ENCODE measurements at places on chromosomes 2 and 18.

GRCh38 chr2:138919120-138919747 is 139.0 kb upstream of the NXPH2 start:
- peak; percentile 25 for DNase-seq

- no peak for DNase-seq
These were observed 468.0 kb upstream of the PKDCC start for GRCh38 chr2:41579806-41580205.

DNA sequence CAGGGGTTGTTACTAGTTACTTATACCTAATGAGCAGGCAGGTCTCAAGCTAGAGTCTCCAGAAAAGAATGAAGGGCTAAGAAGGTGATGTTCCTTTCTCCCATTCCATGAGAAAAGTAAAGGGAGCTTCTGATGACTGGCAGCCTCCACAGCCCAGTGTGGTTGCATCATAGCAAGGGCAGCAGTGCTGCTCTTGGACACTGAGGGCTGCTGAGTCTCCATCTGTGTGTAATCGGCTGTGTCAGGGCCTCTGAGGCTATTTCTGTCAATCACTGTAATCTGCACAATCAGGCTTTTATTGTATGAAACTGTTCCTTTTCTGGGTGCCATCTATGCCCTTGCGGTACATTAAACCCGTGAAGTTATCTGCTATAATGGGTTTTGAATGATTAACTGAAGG is 164.1 kb upstream of the FBXO11 start:
- no peak for DNase-seq

DNA sequence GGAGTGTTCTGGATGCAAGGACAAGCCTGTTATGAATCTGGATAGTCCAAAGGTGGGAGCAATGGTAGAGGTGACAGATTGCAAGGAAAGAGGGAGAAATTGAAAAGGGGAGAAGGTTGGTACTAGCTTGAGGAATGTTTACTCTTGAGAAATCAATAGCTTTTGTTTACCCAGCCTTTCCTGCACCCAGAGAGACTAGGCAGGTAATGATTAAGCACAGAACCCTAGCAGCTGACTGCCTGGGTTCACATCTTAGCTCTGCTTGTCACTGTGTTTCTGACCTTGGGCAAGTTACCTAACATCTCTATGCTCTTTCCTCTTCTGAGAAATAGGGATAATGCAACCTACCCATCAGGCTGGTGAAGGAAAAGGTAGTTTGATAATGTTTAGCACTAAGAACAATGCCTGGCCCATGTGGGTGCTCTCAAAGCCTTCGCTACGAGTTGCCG is 178.6 kb downstream of the MGAT5 start:
- DNase-seq = no peak

Measured in glutamatergic neuron (in vitro differentiated cells).